G401 (cell line): ENCODE measurements at places on chromosomes 5 and 9.

DNA sequence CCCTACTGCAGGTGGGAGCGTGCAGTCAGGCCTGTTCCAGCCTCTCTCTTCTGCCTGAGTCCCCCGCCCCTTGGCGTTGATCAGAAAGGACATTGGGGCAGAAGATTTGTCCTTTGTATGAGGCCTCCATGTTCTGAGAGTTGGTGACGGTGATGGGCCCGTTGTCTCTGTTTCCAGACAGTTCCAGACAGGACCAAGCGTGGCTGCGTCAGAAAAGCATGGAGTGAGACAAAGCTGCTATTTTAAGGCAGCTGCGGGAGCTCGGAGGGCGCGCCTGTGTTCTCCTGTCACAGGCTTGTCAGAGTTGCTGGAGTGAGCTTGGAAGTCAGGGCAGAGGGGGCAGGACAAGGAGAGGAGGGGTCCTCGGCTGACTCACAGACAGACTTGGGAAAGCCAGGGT lies 32.1 kb upstream of the SH3PXD2B start:
- no peak for DNase-seq

- no peak for DNase-seq
These were observed 42.5 kb downstream of the PRRC2B start for GRCh38 chr9:131436376-131436775.

DNA sequence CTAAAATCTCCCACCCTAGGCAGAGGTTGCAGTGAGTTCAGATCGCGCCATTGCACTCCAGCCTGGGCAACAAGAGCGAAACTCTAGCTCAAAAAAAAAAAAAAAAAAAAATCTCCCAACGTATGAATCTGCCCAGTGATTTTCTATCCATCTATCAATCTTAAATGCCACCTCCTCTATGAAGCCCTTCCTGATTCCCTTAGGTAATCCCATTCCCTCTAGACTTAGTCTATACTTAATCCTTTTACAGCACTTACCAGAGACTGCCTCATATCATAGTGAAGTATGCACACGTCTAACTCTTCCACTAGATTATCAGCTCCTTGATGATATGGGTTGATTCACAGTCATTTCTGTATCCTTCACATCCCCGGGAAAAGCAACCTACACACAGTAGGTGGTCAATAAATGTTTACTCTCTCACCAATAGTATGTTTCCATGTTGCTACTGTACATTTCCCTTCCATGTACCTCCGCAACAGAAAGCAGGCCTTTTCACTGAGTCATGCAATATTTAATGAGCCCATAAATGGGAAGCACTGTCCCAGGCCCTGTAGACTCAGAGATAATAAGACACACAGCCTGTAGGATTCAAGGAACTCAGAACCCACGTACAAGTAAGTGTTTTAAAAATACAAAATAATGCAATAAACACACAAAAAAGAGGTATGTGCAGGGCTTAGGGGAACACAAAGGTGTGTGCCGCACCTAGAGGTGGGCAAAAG lies 1.2 kb downstream of the DROSHA start:
- DNase-seq: no peak

DNA sequence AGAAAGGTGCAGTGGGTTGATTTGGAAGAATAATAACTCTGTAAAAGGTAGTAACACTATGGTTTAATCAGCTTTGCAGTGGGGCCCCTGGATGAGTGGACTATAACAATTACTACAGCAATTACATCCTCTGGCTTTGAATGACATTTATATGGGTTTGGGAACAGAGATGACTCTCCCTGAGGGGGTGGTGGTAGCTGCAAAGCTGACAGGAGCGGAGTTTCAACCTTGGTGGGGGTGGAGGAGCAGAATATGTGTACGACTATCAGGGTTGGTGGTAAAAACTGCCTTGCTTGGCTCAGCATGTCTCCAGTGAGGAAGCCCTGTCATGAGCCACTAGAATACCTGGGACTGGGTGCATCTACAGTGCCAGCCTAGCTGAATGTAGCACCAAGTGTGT lies 28.3 kb upstream of the NR3C1 start:
- no peak for DNase-seq
